Mammary microvascular endothelial cell (primary cell): ENCODE measurements at places on chromosomes 1 and 21. TPM values are rescaled to one million over a fixed set of nuclear protein-coding genes. Genes with fewer than 3 reads are reported as not detected.

Gene LCE3E
- not detected in 2 replicates for total RNA-seq

Gene PAPPA2
- total RNA-seq: 0.05 and 0.13 TPM in 2 replicates

Gene S100A13
- total RNA-seq: 144 and 167 TPM in 2 replicates

Gene BEND5
- 3.9 TPM in 1 of 2 replicates, not detected in the other for total RNA-seq

Gene KRTAP13-2
- total RNA-seq: not detected in 2 replicates

Gene LRRC7
- total RNA-seq: 0.07 and 0.10 TPM in 2 replicates

Gene WDTC1
- 20.1 and 23.4 TPM in 2 replicates for total RNA-seq

Gene ACADM
- 21.4 and 30.1 TPM in 2 replicates for total RNA-seq

Gene RIPPLY3
- total RNA-seq: 0.05 TPM in 1 of 2 replicates, not detected in the other

Gene MPZ
- total RNA-seq: 1.8 and 2.1 TPM in 2 replicates

Gene C1orf226
- 1.9 and 4.5 TPM in 2 replicates for total RNA-seq

Gene UBE2U
- not detected in 2 replicates for total RNA-seq

Gene WNT3A
- not detected in 2 replicates for total RNA-seq

Gene DCST1
- not detected in 2 replicates for total RNA-seq

Gene TFF3
- 13.9 and 14.9 TPM in 2 replicates for total RNA-seq

Gene SGIP1
- 3.1 and 9.4 TPM in 2 replicates for total RNA-seq

Gene RAB7B
- 0.10 TPM in 1 of 2 replicates, not detected in the other for total RNA-seq

Gene F13B
- not detected in 2 replicates for total RNA-seq

Gene IARS2
- 77.5 and 80.2 TPM in 2 replicates for total RNA-seq

Gene FCRL6
- not detected in 2 replicates for total RNA-seq

Gene MROH9
- not detected in 2 replicates for total RNA-seq

Gene KRTAP11-1
- total RNA-seq: not detected in 2 replicates

Gene COL9A2
- 0.10 TPM in 1 of 2 replicates, not detected in the other for total RNA-seq

Gene ERG
- 62.9 and 65.4 TPM in 2 replicates for total RNA-seq

Gene TPTE
- not detected in 2 replicates for total RNA-seq

Gene PLCH2
- total RNA-seq: 0.13 TPM in 1 of 2 replicates, not detected in the other

Gene DMBX1
- not detected in 2 replicates for total RNA-seq

Gene HENMT1
- 2.5 and 3.6 TPM in 2 replicates for total RNA-seq

Gene ZNF683
- not detected in 2 replicates for total RNA-seq

Gene F11R
- 67.0 and 77.2 TPM in 2 replicates for total RNA-seq

Gene LYSMD1
- 3.3 and 3.6 TPM in 2 replicates for total RNA-seq

Gene SPATA6
- total RNA-seq: 1.7 and 1.8 TPM in 2 replicates

Gene GPR161
- total RNA-seq: 9.1 and 10.5 TPM in 2 replicates

Gene SRGAP2
- 49.5 and 73.1 TPM in 2 replicates for total RNA-seq

Gene HSPA6
- total RNA-seq: 0.20 TPM in 1 of 2 replicates, not detected in the other

Gene FRRS1
- 1.8 and 5.2 TPM in 2 replicates for total RNA-seq

Gene TMEM269
- total RNA-seq: not detected in 2 replicates

Gene RPL11
- 907 and 978 TPM in 2 replicates for total RNA-seq

Gene CLCA4
- not detected in 2 replicates for total RNA-seq

Gene RNF186
- total RNA-seq: not detected in 2 replicates

Gene KCTD3
- total RNA-seq: 20.1 and 24.4 TPM in 2 replicates

Gene PCP4L1
- not detected in 2 replicates for total RNA-seq

Gene PLXNA2
- total RNA-seq: 112 and 123 TPM in 2 replicates

Gene SLFNL1
- under 0.01 and 0.07 TPM in 2 replicates for total RNA-seq

Gene UTS2
- not detected in 2 replicates for total RNA-seq

Gene RGS2
- total RNA-seq: 5.9 and 8.6 TPM in 2 replicates

Gene SHC1
- 224 and 240 TPM in 2 replicates for total RNA-seq

Gene IFNAR2
- 14.1 and 14.3 TPM in 2 replicates for total RNA-seq

Gene S100A3
- total RNA-seq: 9.7 and 12.4 TPM in 2 replicates

Gene AIM2
- not detected in 2 replicates for total RNA-seq

Gene CZIB
- 48.9 and 68.9 TPM in 2 replicates for total RNA-seq

Gene PRELP
- total RNA-seq: 0.07 TPM in 1 of 2 replicates, not detected in the other

Gene RGS13
- total RNA-seq: not detected in 2 replicates

Gene ASCL5
- total RNA-seq: not detected in 2 replicates

Gene NKAIN1
- total RNA-seq: 0.47 TPM in 1 of 2 replicates, not detected in the other

Gene CAMSAP2
- total RNA-seq: 14.1 and 15.3 TPM in 2 replicates

Gene TMEM240
- 0.69 and 1.7 TPM in 2 replicates for total RNA-seq

Gene CDK18
- total RNA-seq: 0.15 and 1.4 TPM in 2 replicates

Gene ADIPOR1
- 77.1 and 83.2 TPM in 2 replicates for total RNA-seq
